ENCODE measurements at places on chromosomes 16 and 17.
A peak's percentile ranks its signal among the peaks of the same experiment; 100 is the strongest.

DNA sequence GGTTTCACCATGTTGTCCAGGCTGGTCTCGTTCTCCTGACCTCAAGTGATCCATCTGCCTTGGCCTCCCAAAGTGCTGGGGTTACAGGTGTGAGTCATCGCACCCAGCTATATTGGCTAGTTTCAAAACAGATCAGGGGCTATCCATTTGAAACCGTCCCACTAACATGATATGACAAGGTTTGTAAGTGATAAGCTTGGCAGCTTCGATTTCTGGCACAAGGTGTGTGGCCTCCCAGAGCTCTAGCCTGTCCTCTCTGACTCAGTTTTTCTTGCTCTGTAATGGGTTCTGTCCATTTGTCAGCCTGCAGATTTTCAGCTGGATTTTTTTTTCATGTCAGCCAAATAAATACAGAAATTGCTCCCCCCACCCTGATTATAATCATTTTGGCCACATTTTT, 31.8 kb upstream of the TENT4B start:
- DNase-seq = no peak

DNA sequence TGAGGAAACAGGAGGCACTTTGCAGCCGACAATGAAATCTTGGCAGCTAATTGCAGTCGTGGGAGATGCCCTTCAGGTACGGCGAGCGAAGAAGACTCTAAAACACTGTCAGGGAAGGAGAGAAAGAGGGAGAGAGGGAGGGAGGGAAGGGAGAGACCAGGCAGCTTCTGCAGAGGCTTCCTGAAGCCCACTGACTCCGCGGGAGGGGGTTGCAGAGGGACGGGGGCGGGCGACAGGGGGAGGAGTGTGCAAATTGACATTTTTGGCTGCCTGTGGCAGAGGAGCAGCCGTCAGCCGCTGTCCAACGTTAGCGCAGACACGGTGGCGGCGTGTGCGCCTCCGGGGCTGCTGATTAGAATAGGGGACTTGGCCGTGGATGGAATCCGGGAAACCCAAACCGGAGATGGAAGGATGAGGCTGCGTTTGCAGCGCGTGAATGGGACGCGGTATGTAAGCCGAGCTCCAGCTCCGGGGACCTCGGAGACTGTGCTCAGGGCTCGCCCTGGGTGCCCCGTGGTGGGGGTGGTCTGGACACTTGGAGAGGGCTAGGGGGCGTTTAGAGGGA, 849.1 kb upstream of the RBFOX1 start:
- DNase-seq = no peak

DNA sequence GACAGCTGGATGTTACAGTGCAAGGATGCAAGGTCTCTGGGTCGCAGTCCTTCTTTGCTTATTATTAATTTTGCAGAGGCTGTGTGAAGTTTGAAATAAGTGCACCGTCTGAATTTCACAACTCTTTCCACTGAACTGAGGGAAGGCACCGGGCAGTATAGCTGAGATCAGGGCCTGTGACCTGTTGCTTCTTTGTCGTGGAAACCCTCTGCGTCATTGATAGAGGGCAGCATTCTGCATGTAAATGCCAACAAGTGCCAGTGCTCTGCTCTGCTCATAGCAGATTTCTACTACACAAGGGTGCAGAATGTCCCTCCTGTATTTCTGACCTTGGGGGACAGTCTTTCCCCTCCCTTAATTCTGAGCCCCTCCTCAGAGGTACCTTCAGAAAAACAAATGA, 26.0 kb downstream of the CD300LF start:
- DNase-seq = no peak

DNA sequence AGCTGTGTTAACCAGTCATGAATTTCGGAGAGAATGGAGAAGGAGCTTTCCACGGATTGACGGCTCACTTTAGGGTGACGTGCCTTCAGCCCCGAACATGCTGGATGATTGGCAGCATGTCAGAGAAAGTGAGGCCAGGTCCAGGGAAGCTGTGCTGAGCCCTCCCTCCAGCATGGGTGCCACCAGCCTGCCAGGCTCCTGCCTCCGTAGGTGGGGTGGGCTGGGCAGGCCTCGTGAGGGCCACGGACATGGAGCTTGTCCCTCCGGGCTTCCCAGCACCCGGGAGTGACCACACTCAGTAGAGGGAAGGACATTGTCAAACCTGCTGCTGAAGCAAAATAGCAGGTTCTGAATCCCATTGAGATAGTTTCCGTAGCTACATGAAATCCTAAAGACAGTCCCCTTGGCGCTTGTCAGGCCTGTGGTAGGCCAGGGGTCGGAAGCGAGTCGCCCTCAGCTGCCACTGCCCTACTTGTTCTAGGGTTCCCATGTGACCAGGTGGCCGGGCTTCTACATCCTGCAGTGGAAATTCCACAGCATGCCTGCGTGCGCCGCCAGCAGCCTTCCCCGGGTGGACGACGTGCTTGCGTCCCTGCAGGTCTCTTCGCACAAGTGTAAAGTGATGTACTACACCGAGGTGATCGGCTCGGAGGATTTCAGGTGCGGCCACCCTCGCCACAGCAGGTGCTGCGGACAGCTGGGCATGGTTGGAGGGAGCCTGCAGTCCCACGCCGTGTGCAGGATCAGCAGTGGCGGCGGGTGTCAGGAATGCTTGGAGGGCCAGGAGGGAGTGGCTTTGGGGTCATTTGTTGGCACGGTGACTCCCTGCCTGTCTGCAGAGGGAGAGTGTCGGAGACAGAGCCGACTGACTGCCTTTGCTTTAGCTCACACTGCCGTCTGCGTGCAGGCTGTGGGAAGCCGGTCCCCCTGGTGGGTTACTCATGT, 72.3 kb downstream of the SEC14L1 start:
- no peak for DNase-seq

- DNase-seq = no peak
These were observed 70.9 kb downstream of the GNAO1 start for GRCh38 chr16:56262148-56262547.

DNA sequence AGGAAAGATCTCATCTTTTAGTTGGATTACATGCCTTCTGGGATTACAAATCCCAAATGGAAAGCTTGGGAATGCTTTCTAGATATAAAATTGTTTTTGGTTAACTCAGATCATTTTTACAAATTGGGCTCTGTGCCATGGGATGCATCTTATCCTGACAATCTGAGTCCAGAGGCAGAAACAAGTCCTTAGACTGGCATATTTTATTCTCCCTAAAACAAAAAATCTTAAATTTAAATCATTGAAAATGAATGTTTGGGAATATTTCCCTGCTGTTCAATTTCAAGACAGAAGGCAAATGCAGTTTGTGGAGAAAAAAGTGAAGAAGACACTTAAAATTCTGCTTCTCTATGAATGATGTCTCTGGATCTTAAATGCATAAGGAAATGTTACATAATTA, 456.6 kb upstream of the GOT2 start:
- DNase-seq = no peak

DNA sequence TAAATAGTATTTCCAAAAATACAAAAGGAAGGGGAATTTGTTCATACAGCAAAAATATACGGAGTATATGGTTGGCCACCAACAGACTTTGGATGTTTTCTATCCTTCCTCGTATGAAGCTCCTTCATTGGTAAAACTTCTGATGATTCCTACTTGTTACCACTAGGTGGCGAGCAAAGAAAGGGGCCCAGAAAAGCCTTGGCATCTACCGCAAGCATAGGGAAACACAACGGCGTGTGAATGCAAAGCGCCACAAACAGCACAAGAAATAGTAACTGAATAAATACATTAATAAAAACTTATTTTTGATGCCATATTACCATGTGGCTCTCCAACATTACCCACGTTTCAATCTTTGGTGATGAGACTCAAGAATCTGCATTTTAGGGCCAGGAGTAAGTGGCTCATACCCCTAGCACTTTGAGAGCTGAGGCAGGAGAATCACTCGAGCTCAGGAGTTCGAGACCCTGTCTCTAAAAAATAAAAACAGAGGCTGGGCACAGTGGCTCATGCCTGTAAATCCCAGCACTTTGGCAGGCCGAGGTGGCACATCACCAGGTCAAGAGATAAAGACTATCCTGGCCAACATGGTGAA, 34.5 kb downstream of the YWHAE start:
- peak; percentile 90 for DNase-seq

GRCh38 chr17:57650548-57650947, 94.6 kb downstream of the CCDC182 start:
- DNase-seq = no peak
